ENCODE measurements at places on chromosomes 7 and 10.

DNA sequence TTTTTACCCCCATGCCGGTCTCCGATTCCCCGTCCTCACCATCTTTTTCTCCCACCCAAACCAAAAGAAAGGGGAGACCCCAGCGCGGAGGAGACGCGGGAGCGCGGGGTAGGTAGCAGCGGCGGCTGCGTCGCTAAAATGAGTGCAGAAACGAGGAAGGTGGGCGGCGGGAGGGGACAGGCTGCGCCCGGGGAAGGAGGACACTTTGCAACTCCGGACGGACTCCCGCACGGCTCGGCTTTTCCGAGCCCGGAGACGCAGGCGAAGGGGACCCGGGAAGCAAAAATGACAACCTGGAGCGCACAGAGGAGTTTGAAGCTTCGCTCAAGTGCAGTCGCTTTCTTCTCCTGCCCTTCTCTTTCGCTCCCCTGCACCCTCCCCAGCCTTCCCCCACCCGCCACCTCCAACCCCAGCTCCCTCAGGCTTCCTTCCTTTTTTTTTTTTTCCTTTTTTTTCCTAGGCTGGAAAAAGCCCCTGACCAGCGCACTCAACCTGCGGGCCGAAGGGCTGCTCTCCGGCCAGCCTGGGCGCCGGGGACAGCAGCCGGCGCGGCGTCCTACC lies 453 bp downstream of the SFMBT2 start:
- no peak for DNase-seq

- no peak for DNase-seq
These were observed 4.9 kb downstream of the RADIL start for GRCh38 chr7:4878336-4879335.

DNA sequence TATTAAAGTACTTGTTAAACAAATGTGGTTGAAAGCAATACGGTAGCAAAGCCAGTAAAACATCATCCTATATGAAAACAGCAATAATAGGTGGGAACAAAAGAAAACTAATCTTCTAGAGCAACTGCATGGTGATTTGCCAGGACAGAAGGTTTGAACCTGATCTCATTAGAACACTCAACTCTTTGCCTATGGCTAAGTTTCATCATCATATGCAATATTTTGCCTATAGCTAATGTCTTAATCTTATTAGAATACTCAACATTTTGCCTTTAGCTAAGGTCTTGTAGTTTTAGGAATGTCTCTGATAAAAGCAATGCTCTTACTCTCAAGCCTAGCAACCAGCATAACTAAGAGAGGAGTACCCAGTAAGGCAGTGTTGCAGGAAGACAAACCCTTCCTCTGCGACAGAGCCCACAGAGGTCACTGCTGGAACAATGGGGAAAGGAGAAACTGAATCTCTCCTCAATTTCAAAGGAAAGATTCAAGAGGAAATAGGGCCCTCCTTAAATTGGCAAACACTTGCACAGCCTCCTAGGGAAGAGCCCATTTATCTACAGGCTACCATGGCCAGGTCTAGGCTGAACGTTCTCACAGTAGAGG lies 38.3 kb downstream of the CADPS2 start:
- DNase-seq, result no peak

DNA sequence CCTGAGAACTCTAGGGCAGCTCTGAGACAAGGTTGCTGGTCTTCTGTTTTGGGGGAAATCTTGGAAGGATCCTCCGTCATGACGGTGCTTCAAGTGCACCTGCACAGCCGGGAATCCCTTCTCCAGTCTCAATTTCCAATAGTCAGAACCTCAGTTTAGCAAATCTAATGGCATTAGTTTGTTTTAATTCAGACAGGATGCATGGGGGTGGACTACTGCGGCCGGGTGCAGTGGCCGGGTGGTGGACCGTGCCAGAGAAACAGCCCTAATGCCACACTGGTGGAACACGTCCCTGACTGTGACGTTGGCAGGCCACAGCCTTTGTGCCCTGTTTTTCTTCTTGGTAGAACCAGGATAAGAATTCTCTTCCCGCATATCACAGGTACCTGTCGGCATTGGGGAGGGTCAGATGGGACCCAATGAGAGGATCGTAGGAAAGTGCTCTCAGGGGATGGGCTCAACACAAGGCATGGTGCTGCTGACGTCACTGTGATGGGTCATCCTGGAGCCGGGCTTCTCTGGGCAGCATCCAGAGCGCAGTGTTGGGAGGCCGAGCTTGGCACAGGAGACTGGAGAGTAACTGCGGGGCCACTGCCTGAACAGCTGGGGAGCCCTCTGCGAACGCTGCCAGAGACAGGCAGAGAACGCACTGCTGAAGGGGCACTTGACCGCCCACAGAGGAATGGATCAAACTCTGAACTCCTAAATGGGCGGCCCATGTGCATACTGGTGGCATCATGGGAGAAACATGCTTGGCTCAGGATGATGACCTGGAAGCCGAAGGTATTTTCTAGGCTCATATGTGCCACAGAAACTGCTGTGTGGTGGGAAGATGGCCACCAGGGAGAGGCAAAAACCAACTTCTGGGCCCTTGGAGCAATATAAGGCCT lies 313.8 kb upstream of the SHH start:
- DNase-seq, result no peak

GRCh38 chr10:19874791-19875190 lies 58.6 kb downstream of the PLXDC2 start:
- DNase-seq, result no peak

DNA sequence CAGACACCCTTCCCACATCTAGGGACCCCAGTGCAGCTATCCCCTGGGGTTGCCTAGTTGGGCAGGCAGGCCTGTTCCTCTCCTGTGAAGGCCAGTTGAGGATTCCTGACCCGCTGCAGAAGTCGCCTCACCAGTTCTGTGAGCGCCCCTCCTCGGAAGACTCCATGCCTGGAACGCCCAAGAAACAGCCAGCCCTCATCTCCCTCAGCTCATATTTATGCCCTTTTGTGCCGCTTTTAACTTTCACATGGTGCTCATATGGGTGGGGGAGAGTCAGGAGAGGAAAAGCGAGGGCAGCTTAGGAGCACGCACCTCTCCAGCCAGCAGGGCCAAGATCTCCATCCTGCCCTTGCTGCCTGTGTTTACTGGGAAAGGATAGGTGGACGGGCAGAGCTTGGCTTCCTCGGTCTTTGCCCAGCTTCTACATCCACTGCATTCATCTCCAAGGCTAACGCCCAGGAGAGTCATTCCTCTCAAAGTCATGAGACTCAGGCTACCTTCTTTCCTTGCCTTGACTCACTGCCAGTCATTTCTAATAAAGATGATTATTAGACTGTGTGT lies 286.6 kb downstream of the USP6NL start:
- DNase-seq, result no peak

DNA sequence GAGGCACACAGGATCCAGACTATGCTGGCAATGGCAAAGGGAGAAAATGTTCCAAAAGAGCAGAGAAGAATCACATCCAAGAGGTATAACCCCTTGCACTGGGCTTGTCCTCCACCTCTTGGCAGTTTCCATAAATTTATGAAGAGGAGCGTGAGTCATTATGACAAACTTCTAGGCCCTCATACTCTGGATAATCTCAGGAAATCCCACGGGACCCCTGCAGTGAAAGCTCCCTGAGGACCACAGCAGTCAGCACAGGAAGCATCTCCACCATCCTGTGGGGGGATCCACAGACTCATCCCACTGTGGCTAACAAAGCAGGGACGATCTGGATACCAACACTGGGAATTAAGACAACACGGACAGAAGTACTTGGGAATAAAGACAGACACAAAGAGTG lies 30.3 kb upstream of the GPAM start:
- no peak for DNase-seq

- DNase-seq, result no peak
These were observed 28.6 kb upstream of the CADPS2 start for GRCh38 chr7:122914812-122915211.

DNA sequence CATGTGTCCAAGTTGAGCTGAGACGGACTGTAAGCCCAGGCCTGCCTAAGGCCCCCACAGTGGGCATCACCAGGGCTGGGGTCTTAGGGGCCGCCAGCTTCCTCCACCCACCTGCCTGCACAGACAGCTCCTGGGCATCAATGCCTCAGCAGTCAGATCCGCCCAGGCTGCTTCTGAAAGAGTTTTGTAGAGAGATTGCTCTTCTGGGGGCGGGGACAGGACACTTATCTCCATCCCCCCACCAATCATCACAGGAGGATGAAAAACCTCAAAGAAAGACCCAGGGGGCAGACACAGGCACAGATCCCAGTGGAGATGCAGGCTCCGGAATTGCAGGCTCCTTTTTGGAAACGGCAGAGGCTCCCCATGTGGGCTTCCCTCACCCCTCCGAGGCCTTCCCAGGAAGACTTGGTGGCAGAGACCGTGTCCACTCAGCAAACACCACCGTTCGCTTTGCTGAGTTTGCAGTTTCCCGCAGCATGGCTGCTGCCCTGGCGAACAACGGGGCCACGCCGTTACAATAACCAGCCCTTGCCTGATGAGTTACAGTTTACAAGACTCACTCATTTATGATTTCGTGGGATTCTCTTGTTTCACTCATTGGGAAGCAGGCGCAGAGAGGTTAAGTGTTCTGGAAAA lies 96.4 kb downstream of the MKI67 start:
- DNase-seq, result no peak

DNA sequence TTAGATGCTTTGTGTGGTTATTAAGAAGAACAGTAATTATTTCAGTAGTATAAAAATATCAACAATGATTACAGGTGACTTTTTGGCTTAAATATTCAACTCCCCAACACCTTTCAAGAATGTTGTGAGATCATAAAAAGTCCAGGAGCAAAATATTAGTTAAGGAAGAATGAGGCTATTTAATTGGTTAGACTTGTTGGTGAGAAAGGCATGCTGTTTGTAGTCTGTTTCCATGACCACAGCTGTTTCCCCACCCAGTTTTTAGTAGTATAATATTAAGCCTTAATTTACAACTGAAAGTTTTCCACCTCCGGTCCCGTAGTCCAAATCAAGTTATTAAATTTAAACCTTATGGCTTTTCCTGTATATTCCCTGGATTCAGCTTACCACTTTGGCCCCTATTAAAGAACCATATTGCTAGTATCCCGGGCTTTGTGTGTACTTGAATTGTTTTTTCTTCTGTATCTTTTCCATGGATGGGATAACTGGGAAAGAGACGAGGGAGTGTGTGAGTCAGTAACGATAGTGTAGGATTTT lies 133.3 kb downstream of the CELF2 start:
- no peak for DNase-seq

DNA sequence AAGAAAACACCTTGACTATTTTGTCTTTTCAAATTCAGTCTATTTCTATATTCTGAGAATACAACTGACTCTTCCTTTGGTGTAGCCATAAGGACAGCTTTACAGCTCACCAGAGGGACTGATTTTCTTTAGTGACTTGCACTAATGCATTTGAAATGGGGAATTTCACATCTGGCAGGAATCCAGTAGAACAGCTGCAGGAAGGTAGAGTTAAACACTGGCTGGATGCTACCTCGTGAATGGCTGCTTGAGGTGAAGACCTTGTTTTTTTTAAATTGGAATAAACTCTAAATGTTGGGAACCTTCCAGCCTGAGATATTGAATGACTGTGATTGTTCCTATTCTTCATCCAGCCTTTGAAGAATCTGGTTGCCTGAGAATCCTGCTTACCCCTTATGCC lies 139.5 kb upstream of the STK17A start:
- DNase-seq, result no peak

DNA sequence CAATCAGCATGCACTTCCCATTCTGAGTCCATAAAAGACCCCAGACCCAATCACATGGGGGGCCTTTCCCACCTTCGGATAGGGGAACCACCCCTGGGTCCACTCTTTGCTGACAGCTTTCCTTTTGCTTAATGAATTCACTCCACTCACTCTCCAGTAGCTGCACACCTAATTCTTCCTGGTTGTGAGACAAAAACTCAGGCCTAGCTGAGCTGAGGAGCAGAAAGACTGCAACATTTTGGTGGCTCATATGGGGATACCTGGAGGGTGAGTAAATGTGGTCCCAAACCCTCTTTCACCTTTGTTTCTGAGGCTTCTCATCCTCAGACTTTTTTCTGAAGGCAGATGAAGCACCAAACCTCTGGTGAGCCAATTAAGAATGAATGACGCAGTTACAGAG lies 138.1 kb downstream of the WDR11 start:
- DNase-seq, result no peak

GRCh38 chr7:80294346-80294745 lies 159.7 kb downstream of the GNAI1 start:
- DNase-seq, result no peak

DNA sequence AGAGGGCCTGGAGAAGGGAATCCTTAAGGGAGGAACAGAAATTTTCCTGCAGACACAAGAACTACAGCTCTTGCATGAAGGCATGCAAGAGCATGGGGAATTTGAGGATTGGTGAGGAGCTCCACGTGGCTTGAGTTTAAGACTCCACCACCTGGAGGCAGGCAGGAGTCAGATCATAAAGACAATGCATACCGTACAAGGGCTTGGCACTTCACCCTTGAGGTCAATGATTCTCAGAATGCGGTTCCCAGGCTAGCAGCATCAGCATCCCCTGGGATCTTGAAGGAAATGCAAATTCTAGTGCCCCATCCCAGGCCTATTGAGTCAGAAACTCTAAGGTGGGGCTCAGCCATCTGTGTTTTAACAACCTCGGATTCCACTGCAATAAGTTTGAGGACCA lies 143.8 kb downstream of the C7orf25 start:
- no peak for DNase-seq

- DNase-seq, result no peak
These were observed 259.0 kb downstream of the ADRA2A start for GRCh38 chr10:111335826-111336225.

Data from neuronal stem cell (in vitro differentiated cells).